ENCODE measurements at places on chromosomes 2 and 18. TPM values are rescaled to one million over a fixed set of nuclear protein-coding genes. Genes with fewer than 3 reads are reported as not detected.

GRCh38 chr2:27194538-27195354, 17.1 kb upstream of the ATRAID start:
- H3K4me1 ChIP-seq = peaks cover 14% of the 10 kb centered on the region
- no peaks in the 10 kb centered on the region for H3K27me3 ChIP-seq
- H3K27ac ChIP-seq = no peak overlapping the region
- H3K36me3 ChIP-seq = no peaks in the 10 kb centered on the region

DNA sequence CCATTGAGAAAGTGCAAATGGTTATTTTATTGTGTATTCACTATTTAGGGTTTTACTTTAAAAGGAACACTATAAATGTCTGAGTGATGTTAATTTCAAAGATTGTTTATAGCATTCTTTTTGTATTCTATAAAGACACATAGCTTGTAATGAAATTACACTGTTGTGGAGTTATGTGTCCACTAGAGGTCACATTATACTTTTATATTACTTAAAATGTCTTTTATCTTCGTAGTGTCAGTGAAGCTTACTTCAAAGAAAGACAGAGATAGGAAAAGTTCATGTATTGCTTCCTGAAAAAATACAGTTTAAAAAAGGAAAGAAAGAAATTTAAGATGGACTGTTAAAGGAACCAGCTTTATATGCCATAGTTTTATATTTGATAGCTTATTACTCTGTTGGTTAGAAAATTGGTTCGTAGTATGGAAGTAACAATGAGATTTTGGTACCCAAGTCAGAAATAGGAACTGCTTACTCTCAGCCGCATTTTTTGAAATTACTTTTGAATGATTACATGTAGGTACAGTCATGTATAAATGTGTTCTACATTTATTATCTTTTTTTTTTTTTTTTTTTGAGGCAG, 20.5 kb downstream of the APLF start:
- H3K36me3 ChIP-seq = no peaks in the 10 kb centered on the region
- no peaks in the 10 kb centered on the region for H3K27me3 ChIP-seq
- no peaks in the 10 kb centered on the region for H3K4me1 ChIP-seq

DNA sequence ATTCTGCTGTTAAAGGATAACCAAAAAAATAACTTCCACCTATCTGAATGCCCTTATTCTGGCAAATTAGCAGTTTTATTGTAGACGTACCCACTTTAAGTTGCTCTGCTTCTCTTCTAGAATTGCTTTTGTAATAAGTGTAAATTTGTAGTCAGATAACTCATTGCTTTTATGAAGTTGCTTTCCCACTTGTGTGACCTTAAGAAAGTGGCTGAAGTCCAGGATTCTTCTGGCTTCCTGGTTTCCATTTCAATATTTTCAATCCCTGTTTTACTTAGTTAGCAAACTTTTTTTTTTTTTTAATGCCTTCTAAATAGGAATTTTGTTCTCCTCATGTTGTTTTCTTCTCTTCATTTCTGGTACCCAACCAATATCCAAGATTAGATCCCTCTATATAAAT, 59.8 kb downstream of the GLS start:
- H3K4me3 ChIP-seq = no peak overlapping the region
- peaks cover 10% of the 10 kb centered on the region for H3K4me1 ChIP-seq
- no peaks in the 10 kb centered on the region for H3K27me3 ChIP-seq
- H3K36me3 ChIP-seq = peaks cover 9% of the 10 kb centered on the region
- H3K27ac ChIP-seq = no peak overlapping the region
- DNase-seq = no peak

GRCh38 chr2:221347471-221347870, 224.6 kb downstream of the EPHA4 start:
- no peaks in the 10 kb centered on the region for H3K36me3 ChIP-seq
- no peak overlapping the region for H3K27ac ChIP-seq
- no peak for DNase-seq
- no peaks in the 10 kb centered on the region for H3K4me1 ChIP-seq

DNA sequence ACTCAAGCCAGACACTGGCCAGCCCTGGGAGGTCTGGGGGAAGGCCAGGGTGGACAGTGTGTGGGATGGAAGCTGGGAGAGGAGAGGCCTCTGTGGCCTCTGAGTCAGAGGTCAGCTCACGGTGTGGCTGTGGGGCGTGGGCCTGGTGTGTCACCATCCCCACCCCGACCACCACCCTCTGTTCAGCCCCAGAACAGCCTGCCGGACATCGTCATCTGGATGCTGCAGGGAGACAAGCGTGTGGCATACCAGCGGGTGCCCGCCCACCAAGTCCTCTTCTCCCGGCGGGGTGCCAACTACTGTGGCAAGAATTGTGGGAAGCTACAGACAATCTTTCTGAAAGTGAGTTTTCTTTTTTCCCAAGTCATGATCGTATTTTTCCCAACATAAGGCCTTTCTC, 110.5 kb downstream of the DYSF start:
- no peaks in the 10 kb centered on the region for H3K27me3 ChIP-seq
- no peak for DNase-seq
- no peak overlapping the region for H3K4me3 ChIP-seq
- peaks cover 3% of the 10 kb centered on the region for H3K36me3 ChIP-seq

DNA sequence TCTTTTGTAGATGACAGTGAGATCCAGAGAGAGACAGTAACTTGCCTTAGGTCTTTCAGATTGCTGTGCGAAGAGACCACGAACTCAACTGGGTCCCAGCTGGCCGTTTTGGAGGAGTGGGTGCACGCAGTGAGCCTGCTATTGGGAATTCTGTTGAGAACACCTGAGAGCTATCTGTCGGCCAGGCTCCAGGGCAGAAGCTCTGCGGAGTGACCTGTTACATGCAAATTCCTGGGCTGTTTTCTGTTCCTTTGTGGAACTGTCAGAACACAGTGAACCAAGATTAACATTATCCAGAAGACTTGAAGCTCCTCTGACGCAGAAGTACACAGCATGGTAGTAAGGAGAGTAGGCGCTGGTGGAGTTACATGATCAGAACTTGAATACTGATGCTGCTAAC, 99.5 kb upstream of the LMAN1 start:
- no peak overlapping the region for H3K4me3 ChIP-seq
- H3K27me3 ChIP-seq = no peaks in the 10 kb centered on the region
- 0 out of 2 replicates have a peak, but pooled peaks cover 5% of the 10 kb centered on the region for H3K4me1 ChIP-seq
- no peaks in the 10 kb centered on the region for H3K36me3 ChIP-seq
- no peak overlapping the region for H3K27ac ChIP-seq

DNA sequence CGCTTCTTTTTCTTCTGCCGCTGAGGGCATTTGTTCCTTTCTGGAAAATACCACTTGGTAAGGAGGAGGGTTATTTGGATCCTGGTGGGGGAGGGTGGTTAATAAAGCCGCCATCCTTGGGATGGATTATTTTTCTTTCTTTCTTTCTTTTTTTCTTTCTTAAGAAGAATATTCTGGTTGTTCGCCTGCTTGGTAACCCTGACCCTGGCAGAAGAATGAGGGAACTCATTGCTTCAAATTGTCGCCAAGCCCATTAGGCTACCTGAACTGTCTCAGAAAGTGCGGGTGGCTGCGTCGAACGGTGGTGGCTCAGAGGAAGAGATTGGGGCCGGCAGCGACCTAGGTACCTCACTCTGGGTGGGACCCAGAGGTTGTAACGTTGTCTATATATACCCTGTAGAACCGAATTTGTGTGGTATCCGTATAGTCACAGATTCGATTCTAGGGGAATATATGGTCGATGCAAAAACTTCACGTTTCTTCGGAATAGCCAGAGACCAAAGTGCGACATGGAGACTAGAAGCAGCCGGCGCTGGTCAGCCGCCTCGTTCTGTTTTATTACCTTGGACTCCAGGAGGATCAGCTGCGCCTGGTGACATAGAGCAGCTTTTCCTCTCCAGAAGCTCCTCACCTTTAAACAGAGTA, 1.3 kb upstream of the HOXD4 start:
- H3K4me1 ChIP-seq = no peaks in the 10 kb centered on the region
- no peak for DNase-seq
- H3K27ac ChIP-seq = no peak overlapping the region
- H3K36me3 ChIP-seq = peaks cover 9% of the 10 kb centered on the region
- H3K27me3 ChIP-seq = no peaks in the 10 kb centered on the region

DNA sequence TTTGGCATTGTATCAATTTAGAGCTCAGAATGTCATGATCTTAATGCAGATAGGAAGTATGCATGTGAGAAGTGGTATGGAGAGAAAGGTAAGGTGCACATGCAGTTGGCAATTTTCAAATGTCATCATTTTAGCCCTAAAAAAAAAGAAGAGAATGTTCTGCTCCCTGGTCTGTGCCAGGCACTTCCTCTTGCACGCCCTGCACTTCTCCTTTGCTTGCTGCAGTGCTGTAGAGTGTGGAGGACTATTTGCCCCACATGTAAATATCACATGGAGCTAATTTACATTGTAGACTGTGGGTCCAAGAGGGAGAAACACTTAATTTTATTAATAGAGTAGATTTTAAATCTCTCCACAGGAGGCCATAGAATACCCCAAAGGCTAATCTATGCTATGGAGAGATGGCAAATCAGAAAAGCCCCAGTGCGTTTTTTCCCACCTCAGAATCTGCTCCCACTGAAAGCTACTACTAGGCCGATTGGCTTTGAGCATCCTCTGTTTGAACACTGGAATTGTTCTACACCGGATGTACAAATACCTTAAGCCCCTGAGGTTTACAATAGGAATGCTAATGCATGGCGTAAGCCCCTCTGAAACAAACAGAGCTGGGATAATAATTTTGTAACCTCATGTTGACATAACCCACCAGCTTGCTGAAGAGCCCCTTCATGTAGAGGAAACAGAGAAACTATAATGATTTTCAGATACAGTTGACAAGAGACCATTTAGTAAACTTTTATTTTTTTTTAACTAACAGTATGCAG, 137.2 kb upstream of the KLHL14 start:
- DNase-seq = no peak
- H3K27ac ChIP-seq = no peak overlapping the region
- H3K27me3 ChIP-seq = no peaks in the 10 kb centered on the region
- H3K36me3 ChIP-seq = no peaks in the 10 kb centered on the region
- H3K4me1 ChIP-seq = peaks cover 18% of the 10 kb centered on the region
- H3K4me3 ChIP-seq = no peak overlapping the region

- peak; percentile 24 for DNase-seq
- H3K27ac ChIP-seq = no peak overlapping the region
- H3K4me1 ChIP-seq = no peaks in the 10 kb centered on the region
- no peak overlapping the region for H3K4me3 ChIP-seq
- no peaks in the 10 kb centered on the region for H3K27me3 ChIP-seq
These were observed 13.9 kb upstream of the PROM2 start for GRCh38 chr2:95260028-95261023.

- H3K4me3 ChIP-seq = no peak overlapping the region
- DNase-seq = peak; percentile 59
- H3K4me1 ChIP-seq = peaks cover 26% of the 10 kb centered on the region
- no peaks in the 10 kb centered on the region for H3K27me3 ChIP-seq
- H3K36me3 ChIP-seq = no peaks in the 10 kb centered on the region
These were observed 70.1 kb downstream of the BCL11A start for GRCh38 chr2:60483401-60483800.

DNA sequence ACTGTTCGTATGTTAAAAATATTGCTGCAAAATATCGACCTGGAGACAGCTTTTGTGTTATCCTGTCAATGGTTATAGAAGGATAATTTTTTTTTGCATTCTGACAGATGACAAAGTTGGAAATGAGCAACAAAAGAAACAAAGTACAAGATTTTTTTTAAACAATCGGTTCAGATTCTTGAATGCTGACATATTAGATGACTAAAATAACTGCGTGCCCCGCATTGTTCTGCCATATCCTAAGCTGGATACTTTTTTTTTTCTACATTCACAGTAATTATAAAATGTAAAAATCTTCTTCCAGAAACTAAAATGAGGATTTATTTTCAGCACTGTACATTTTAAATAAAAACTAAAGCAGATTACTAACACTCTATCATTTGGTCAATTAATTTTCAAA, 67.1 kb downstream of the ABCG8 start:
- no peaks in the 10 kb centered on the region for H3K27me3 ChIP-seq
- peaks cover 12% of the 10 kb centered on the region for H3K4me1 ChIP-seq
- H3K27ac ChIP-seq = peak overlapping the region; percentile 50

DNA sequence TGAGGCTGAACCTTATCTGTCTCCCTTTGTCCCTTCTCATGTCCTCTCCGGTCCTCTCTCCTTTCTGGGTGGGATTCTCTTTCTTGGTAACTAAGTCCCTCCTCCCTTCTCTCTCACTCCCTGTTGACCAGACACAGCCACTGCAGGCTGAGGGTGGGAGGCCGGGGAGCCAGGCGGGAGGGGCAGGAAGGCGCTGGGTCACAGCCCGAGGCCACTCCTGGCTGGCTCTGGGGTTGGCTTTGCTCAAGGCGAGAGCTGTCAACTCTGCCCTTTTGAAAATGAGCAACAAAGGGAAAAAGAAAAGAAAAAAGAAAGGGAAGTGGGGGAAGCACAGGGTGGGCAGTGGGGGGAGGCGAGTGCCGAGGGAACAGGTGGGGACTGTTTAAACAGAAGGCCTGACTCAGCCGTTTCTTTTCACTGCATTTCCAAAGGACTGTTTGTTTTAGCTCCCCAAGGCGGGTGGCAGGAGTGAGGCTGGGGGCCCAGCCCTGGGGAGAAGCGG, 70.5 kb upstream of the IGFBP5 start:
- H3K4me3 ChIP-seq = no peak overlapping the region
- no peaks in the 10 kb centered on the region for H3K27me3 ChIP-seq
- H3K4me1 ChIP-seq = no peaks in the 10 kb centered on the region
- H3K36me3 ChIP-seq = no peaks in the 10 kb centered on the region
- no peak for DNase-seq

DNA sequence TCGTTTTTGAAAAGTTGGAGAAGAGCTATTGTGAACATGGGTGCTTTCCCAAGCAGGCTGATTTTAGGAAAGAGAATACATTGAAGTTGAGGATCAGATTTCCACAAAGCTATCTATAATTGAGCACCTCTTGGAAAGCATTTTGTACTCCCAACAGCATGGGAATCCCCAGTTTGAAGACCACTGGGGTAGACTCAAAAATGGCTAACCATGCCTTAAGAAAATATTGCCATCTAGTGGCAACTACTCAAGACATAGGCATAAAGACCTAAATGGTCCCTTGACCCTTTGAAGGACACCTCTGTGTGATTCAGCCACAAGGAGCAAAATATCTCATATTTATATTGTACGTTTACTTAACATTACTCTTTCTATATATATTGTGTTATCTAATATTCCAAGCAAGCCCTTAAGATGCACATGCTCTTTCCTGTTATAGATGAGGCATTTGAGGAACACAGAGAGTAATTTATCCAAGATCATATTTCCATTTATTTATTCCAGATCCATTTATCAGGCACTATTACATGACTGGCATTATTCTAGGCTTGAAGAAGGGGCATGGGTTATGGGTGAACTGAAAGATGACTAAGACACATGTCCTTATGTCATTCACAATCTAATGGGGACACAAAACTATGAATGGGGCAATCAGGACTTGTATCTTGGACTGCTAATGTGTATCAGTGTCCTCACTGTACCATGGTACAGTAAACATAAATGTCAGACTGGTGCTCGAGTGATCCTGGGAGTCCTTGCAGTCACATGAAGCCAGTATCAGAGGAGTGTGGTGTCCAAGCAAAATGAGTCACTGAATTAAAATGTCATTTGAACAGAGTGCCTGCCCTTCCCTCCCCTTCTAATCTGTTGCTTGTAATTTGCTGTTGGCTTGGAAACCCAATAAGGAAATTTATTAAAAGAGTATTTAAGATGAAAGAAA, 121.0 kb upstream of the XPO1 start:
- no peaks in the 10 kb centered on the region for H3K36me3 ChIP-seq
- H3K27me3 ChIP-seq = 0 out of 2 replicates have a peak, but pooled peaks cover 2% of the 10 kb centered on the region
- H3K27ac ChIP-seq = no peak overlapping the region

Gene SLC38A11
- not detected for total RNA-seq

Gene CYP1B1
- 9.8 TPM for total RNA-seq

Gene GYPC
- total RNA-seq = not detected

Gene FASTKD2
- 36.5 TPM for total RNA-seq

Gene USP40
- 38.0 TPM for total RNA-seq

Gene IL36G
- total RNA-seq = not detected

Gene GPR35
- total RNA-seq = 0.13 TPM

Gene ING5
- total RNA-seq = 23.2 TPM

Gene COL4A4
- total RNA-seq = not detected

All from SJSA1 (cell line).